ENCODE measurements at places on chromosomes 7 and 10. TPM values are rescaled to one million over a fixed set of nuclear protein-coding genes. Genes with fewer than 3 reads are reported as not detected.

Gene TDRD1
- total RNA-seq = not detected

Gene HHEX
- 13.1 TPM for total RNA-seq

Gene CLEC2L
- total RNA-seq = not detected

Gene ZFAND4
- total RNA-seq = 4.0 TPM

Gene OR9A2
- not detected for total RNA-seq

Gene PLAU
- 106 TPM for total RNA-seq

Gene C10orf71
- total RNA-seq = not detected
